ENCODE measurements at places on chromosomes 7 and 10. TPM values are rescaled to one million over a fixed set of nuclear protein-coding genes. Genes with fewer than 3 reads are reported as not detected.

SAMD9L gene
- total RNA-seq: 10.4 TPM

CHRM2 gene
- not detected for total RNA-seq

- no peak overlapping the region for H3K27ac ChIP-seq
- peaks cover 4% of the 10 kb centered on the region for H3K4me1 ChIP-seq
- no peaks in the 10 kb centered on the region for H3K27me3 ChIP-seq
- DNase-seq: no peak
These were observed 9.0 kb upstream of the ARMS2 start for GRCh38 chr10:122445469-122445868.

INHBA gene
- 5.3 TPM for total RNA-seq

MSS51 gene
- total RNA-seq: 0.88 TPM

- peaks cover 7% of the 10 kb centered on the region for H3K4me1 ChIP-seq
- H3K4me3 ChIP-seq: no peak overlapping the region
- DNase-seq: no peak
- no peak overlapping the region for H3K27ac ChIP-seq
- no peaks in the 10 kb centered on the region for H3K36me3 ChIP-seq
These were observed 50.5 kb downstream of the SH3PXD2A start for GRCh38 chr10:103804871-103805270.

ETV1 gene
- total RNA-seq: 0.83 TPM
